HCT116 (cell line): ENCODE measurements at places on chromosomes 6 and 20.

DNA sequence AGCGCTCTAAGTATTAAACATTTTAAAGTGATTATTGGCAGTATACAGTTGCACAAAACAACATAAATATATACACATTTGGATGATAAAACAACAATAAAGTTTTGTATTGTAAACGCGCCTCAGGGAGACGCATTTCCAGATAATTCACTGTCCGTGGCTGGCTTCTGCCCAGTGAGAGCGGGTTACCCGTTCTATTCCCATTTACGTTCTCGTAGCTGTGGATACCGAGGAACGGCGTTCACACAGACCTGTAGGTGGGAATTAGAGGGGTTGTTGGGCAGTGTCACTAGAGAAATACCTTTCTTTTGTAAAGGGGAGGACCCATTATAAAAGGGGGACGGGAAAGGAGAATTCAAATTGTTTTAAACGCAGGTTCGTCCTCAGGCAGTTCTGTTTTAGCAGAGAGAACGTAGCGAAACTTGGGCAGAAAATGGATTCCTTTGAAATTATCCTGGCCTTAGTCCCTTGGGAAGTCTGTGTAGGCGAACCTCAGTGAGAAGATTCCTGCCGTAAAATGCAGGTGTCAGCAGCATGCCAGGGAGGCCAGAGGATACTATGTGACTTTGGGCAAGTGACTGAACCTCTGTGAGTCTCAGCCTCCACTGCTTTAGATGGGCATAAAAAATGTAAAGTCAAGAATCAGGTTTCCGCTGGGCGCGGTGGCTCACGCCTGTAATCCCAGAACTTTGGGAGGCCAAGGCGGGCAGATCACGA, 756 bp downstream of the MTG2 start:
- DNase-seq: no peak

DNA sequence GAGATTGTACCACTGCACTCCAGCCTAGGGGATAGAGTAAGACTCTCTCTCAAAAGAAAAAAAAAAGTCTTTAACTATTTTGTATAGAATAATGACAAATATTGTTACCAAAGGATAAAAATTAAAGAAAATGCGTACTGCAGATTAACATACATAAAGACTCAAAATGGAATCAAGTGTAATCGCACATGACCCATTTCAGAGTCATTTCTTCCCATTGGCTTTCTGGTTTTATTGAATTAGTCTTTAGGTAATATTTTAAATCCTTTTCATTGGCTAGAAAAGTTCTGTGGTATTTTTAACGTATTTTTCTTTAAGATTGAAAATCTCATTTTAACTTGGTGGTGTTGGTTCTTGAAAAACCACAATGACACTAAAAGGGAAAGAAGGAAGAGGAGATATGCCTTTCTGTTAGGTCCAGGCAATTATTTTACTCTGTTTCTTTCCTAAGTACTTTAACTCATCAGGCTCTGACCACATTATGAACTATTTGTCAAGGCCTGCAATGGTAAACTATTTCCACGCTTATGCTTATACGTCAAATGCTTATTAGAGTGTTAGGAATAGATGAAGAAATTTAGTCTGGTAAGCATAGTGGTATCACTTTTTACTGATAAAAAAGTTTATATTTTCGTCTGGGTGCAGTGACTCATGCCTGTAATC, 52.3 kb downstream of the PLEKHG1 start:
- DNase-seq: no peak

GRCh38 chr20:24460712-24461111, 8.7 kb upstream of the SYNDIG1 start:
- DNase-seq: no peak

DNA sequence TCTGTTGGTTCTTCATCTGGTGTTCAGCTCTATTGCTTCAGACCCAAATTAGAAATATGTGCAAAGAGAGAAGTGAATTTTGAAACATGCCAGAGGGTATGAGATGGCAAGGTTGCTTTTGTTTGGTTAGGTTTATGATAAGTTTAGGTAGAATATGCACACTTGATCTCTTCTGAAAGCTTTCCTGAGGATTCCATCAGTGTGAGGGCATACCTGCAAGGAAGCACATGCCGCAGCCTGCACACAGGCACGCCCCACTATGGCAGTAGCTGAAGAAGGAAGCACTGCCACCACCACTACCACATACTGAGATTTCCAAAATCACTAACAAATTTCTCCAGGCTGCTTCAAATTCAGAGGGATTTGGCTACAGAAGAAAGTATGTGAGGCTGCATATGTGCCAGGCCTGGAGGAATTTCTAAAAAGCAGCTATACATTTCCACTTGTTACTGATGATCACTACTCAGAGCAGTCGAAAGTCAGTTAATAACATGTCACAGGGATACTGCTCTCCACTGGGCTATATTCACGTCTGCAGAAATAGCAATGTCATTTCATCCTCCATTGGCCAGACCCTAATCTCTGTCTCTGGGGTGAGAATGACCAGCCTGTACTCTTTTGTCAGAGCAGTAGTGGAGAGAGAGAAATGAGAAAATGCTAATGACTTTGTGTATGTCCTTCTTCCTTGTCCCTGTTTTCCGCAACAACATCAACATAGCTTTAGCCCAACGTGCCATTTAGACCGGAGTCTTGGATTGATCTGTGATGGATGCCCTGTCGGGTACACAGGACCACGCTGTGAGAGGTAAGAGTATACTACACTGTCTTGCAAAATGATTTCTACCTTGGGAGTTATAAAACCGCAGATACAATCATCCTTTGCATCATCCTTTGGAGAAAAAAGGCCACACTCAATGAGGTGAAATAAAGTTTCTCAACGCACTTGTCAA, 396.7 kb downstream of the LAMA2 start:
- DNase-seq: no peak

DNA sequence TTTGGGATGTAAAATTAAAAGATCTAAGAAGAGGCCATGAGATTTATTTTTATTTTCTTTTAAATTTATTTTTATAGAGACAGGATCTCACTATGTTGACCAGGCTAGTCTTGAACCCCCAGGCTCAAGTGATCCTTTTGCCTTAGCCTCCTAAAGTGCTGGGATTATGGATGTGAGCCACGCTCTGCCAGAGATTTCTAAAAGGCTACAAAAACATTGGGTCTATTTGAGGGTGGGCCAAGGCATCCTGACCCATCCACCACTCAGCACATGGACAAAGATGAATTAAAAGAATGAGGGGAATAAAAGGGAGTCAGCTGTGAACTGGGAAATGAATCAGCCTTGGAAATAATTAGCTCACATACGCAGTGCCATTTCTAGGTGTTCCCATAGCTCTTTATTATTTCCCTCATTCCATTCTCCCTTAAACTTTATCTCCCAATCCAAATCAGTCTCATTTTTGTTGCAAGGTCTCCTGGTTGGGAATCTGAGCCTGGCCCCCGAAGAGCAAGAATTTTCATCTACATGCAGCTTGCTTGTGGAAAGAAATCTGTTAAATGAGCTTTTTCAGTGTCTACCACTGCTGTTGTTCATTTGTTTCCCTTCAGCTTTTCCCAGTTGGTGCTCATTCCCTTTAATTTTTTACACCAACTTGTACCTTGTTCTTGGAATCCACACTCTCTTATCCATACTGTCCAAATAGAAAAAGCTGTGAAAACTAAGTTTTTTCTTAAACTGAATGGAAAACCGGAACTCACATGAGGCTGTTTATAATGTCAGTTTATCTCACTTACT, 66.9 kb downstream of the MKKS start:
- DNase-seq: no peak

DNA sequence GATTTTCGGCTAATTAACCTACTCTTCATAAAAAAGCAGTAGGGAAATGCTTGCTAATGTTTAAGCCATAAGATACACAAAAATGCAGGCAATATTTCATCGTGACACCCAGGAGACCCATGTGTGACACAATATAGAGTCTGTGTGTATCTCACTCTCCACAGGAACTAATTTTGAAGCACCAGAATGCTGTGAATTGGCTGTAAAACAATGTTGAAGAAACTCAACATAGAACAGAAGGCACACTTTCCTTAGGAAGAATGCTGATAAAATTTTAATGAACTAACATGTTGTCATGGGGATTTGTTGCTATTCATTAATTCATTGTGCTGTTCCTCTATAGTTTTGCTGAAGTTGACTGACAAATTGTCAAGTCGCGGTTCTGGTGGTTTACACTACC, 249.4 kb upstream of the TFAP2D start:
- DNase-seq: no peak

GRCh38 chr6:34560366-34561226, 4.5 kb upstream of the SPDEF start:
- no peak for DNase-seq

- no peak for DNase-seq
Observed at GRCh38 chr6:70231311-70231710, 71.6 kb downstream of the COL9A1 start.

DNA sequence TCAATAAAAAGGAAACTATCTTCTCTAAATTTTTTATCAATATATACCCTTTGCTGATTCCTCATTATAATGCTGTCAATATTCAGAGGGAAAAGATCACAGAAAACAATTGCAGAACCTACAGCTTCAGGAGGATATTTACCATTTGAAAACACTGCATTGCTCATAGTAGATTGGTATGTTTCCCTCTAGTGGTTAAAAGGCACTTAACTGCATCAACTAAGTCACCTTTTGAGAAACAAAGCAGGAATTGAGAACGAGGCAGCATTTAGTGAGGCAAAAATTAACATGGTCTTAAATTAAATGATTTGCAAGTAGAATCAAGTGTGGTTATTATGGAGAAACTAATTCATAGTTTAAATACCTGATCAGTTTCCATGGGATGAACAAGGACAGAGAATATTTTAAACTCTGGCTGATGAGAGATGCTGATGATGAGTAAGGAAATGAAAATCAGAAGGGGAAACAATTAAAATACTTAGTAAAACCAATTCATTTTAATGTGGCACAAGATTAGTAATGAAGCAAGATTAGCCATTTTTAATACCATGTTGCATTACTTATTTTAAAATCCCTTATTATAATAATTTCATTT, 642.1 kb downstream of the EPHA7 start:
- DNase-seq: no peak

- DNase-seq: peak; percentile 48
Observed at GRCh38 chr6:138001750-138002349, 105.4 kb downstream of the PERP start.
